ENCODE measurements at places on chromosomes 12 and 14.
A peak's percentile ranks its signal among the peaks of the same experiment; 100 is the strongest.

DNA sequence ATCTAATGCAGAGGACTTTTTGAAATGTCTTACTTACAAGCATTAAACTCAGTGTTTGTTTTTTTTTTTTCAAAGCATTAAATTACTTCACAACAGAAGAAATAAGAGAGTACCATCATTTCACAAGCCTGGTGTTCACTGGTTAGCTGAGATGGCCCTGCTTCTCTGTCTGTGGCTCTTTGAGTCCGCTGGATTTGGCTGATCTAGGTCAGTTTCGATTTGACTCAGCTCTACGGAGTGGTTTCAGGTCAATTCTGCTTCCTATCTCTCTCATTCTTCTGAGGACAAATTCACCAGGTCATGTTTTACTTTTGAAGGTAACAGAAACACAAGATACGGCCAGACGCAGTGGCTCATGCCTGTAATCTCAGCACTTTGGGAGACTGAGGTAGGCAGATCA, 1066.1 kb downstream of the FLRT2 start:
- no peak for DNase-seq

DNA sequence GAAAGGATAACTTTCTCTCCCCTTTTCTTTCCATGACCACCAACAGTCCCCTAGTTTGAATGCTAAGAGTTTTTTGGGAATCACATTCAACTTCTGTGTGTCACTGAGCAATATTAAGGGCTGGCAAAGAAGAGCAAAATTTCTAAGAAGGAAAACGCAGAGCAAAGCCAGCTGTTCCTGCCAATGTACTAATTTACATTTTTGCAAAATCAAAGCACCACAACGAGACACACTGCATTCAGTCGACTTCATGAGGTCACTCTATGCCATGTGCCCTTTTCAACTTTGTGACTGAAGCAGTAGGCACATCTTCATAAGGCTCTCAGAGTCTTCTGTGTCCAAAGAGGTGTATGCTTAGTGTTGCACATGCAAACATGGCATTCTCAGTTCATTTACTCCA, 66.4 kb downstream of the PTPRR start:
- no peak for DNase-seq

DNA sequence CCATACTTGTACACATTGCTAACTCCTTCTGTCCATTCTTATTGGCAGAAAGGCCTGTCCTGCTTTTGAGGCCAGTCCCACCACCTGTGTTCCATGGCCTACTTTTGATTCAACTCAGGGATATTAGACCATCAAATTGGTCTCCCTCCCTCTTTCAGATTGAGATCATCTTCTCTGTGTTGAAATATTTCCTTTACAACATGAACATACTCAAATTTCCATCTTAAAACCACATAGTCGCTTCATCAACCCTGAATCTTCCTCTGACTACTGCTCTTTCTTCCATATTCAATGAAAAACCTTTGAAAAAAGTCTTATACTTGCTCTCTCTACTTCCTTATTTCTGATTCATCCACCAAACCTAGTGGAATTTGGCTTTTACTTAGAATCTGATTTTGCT, 34.9 kb downstream of the TRMT5 start:
- no peak for DNase-seq

DNA sequence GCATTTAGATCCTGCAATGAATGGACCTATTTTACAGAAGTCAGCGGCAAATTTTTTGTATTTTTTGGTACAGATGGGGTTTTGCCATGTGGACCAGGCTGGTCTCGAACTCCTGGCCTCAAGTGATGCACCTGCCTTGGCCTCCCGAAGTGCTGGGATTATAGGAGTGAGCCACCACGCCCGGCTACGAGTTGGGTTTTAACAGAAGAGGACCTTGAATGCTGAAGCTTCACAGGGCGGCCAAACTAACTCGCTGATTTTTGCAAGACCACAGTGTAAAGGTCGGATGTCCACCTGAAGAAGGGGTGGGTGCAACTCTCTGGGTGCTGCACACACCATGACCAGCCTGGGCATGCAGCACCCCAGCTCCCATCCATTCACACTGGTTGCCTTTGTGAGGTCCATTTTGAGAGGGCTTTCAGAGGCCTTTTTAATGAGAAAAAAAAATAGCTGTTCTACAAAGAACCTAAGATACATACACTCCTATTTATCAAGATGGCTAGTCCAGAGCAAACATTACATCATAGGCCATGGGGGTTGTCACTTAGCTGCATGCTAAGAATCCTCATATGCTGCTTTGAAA, 21.6 kb upstream of the CDK2AP1 start:
- no peak for DNase-seq

- peak; percentile 25 for DNase-seq
These were observed 61.0 kb downstream of the EPS8 start for GRCh38 chr12:15728118-15728598.

Measured in HAP-1 (cell line).